ENCODE measurements at places on chromosomes 11 and 22.

DNA sequence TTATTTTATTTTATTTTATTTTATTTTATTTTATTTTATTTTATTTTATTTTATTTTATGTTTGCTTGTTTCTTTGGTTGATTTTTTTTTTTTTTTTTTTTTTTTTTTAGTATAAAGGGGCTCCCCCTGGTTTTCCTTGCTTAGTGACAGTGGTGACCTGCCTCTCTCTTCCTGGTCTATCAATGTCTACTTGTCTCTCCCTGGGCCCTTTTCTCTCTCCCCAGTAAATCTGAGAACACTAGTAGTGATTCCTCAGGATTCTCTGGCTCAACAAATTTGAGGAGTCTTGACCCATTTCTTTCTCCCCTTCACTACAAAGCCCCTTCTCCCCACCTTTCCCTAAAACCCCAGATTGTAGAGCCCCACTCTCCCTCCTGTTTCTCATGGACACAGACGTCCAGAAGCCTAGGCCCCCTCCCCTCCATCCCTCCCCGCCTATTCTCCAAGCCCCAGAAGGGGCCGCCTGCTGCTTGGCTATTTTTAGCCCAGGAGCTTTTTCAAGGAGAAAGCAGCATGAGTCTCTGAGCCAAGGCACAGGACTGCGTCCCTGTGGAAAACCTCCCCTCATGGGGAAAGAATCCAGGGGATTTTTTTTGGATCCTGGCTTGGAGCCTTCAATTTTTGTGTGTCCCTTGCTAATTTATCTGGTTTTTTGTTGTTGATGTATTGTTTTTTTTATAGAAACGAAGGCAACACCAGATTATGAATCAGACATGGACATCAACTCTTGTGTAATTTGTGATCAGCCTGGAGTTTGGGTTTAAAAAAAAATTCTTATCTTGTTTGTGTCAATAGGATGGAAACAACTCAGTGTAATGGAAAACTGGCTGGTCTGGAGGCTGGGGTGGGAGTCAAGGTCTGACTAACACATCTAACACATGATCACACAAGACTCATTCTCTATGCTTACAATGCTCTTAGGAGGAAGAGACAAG, 17.5 kb upstream of the ACCSL start:
- DNase-seq, result no peak

DNA sequence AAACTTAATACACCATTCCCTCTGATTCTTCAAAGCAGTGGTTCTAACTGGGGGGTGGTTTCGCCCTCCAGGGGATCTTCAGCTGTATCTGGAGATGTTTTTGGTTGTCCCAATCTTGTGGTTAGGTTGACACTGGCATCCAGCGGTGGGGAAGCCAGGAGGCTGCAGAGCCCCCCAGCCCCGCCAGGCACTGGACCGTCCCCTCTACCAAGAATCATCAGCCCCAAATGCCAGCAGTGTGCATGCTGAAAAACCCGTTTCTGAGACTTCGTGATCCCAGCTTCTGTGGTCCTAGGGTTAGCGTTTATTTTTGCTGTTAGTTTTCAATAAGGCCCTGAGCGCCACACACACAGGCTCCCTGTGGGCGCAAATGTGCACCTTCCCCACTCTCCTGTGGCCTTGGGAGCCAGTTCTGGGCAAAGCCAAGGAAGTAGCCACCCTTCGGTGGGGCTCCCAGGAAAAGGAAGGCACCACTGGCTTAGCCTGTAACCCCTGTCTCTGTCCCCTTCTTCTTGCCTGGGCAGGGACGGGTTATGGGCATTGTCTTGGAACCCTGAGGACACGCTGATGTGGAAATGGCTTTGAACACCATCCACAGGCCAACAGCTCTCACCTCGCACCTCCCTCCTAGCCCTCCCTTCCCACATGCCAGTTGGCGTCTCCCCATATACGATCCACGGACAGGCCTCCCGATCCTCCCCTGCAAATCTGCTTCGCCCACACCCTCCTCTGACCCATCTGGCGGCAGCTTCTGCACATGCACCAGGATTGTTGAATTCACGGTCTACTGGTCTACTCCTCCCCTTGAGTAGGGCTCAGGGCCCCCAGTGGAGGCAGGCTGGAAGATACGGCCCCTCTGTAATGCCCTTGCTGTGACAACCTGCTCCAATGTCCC, 71.4 kb upstream of the CCND1 start:
- no peak for DNase-seq

DNA sequence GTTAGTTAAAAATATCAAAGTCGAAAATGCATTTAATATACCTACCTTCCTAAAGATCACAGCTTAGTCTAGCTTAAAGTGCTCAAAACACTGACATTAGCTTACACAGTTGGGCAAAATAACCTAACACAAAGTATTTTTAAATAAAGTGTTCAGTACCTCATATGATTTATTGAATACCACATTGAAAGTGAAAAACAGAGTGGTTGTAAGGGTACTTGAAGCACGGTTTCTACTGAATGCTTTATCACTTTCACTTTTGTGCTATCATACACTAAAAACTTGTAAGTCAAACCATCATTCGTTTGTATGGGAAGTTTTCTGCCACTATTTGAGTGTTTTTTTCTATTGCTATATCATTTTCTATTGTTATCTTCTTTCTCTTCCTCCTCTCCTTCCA, 36.6 kb downstream of the ZBTB44 start:
- DNase-seq, result no peak

GRCh38 chr11:62044639-62045121, 77.2 kb upstream of the FTH1 start:
- DNase-seq, result no peak

GRCh38 chr11:82859750-82860149, 40.5 kb downstream of the PRCP start:
- DNase-seq, result no peak

DNA sequence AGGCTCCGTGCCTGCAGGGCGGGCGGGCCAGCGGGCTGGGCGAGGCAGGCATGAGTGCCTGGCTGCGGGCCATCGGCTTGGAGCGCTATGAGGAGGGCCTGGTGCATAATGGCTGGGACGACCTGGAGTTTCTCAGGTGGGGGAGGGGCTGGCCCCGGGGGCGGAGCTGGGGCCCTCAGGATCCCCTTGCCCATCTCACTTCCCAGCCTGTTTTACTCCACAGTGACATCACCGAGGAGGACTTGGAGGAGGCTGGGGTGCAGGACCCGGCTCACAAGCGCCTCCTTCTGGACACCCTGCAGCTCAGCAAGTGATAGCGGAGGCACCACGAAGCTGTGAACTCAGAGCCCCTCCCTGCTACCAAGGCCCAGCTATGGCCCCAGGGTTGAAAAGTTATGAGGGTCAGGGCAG, 5.9 kb downstream of the PHOX2A start:
- DNase-seq, result peak; percentile 24

GRCh38 chr11:28529540-28530410, 421.6 kb downstream of the METTL15 start:
- DNase-seq, result no peak

- DNase-seq, result no peak
These were observed 1091.9 kb upstream of the RAG2 start for GRCh38 chr11:37689951-37690350.

DNA sequence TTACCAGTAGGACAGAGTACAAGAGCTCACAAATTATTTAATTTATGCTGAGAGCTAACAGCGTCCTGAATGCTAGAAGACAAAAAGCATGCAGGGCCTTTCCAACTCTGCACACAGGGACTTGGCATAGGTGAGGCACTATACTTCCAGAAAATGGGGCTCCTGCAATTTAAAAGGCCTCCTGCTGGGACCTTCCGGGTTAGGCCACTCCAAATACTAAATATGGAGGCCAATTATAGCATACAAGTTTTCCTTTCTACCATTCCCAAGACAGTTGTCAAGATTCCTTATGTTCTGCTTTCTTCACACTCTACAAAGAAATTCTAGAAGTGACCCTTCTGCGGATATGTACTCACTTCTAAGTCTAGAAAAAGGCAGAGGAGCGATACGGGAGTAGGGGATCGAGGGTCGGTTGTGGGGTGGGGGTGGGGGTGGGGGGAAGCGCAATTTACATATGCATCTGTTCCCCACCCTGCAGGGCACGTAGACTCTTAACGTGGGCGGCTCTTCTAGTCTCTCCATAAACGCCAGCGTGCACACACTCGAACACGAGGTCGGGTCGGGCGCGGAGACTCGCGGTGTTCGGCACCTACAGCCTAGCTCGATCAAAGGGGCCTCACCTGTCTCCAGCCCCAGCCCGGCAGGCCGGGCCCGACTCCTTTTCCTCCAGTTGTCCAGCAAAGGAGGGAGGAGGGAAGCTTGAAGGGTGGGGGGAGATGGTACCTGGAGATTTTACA, 728 bp downstream of the DCUN1D5 start:
- DNase-seq, result no peak

Measured in activated effector memory CD4-positive, alpha-beta T cell treated with Interleukin-2 at 50 U/mL for 16 hours (primary cell).